NCI-H2081 (cell line): ENCODE measurements at places on chromosomes 3 and 15.
A peak's percentile ranks its signal among the peaks of the same experiment; 100 is the strongest.

- no peak for DNase-seq
Observed at GRCh38 chr3:160768031-160768430, 12.0 kb downstream of the PPM1L start.

DNA sequence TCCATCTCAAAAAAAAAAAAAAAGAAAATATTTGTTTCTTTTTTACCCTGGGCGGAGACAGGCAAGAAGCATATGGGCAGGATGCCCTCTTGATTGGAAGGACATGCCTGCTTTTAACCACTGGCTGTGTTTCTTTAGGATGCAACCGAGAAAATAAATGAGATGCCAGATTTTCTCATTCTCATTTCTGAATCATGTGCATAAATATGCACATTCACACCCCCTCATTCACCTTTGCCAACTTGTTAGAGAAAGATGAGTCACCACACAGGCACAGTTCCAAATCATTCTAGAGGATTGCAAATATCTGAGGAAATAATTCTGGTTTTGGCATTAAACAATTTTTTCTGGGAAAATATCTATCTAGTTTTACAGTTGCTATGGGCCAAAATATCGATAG is 3.3 kb downstream of the LIPH start:
- DNase-seq = peak; percentile 31

- no peak for DNase-seq
Observed at GRCh38 chr3:46981932-46982471, 2.5 kb downstream of the NBEAL2 start.

- DNase-seq = peak; percentile 45
Observed at GRCh38 chr3:189513281-189514117, 117.7 kb upstream of the TP63 start.

DNA sequence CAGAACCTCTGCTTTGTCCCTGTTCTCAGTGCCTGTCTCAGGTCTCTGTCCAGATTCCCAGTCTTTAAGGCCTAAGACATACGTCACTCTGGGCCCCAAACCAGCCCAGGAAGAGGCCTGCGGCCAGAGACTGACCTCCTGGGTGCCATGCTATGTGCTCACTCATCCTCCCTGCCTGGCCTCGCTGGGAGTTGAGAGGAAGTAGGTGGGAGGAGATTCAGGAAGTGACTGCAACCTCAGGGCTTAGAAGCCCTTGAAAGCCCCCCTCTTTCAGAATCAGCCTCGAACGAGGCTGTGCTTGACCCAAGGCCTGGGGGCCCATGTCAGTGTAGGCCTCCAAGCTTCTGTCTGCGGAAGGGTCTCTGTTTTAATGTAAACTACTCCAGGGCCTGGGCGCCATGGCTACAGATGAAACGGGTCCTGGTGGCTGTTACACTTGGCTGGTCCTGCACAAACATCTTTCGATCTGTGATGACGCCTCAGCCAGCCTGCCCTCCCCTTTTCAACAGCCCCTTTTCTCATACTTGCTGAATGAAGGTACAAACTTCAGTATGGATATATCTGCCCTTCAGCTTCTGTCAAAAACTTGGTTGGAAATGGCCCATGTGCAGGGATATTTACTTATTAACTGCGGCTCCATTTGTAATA is 11.7 kb downstream of the RASGRF1 start:
- no peak for DNase-seq

DNA sequence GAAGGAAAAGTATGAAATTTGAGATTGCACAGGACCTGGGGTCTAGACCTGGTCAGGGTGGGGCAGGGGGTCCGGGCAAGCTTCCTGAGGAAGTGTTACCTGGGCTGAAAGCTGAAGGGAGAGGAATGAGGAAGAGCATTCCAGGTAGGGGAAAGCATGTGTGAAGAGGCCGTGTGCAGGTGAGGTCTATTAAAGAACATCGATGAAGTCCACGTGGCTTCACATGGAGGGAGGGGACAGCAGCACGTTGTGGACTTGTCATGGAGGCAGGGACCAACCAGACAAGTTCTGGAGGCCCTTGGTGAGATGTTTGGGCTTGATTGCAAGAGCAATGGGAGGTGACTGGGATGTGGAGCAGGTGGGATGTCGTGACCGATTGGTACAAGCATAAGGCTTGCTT is 47.1 kb downstream of the IDH2 start:
- no peak for DNase-seq

DNA sequence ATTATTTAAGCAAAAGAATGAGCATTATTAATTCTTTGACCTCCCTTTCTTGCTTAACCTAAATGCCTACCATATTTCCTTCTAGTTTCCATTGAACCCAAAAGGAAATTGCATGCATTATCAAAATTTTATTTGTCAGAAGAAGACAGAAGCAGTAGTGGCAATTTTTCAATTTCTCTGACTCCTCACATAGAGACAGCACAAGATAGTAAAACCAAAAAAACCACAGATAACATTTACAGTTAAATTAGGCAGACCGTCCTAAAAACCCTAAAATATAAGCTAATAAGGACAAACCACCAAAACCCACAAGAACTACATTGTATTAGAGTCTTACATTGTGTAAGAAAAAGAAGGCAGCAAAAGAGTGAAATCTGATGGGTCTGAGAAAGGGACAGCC is 27.1 kb downstream of the GOLGB1 start:
- DNase-seq = no peak

DNA sequence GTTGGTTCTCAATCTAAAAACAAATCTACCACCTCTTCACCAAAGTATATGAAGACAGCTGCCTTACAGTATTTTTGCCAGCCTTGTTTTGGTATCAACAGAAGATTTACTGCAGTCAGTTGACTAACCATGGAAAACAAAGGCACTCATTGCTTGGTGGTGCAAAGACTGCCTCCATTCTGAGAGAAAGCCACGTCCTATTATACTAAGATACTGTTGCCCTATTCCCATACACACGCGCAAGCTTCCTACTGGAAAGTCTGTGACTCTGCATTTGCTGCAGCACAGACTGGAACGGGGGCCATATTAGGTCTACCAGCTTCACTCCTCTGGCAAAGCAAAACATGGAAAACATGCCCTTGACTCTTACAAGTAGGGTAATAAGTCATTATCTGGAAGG is 18.0 kb downstream of the MTMR10 start:
- DNase-seq = no peak

DNA sequence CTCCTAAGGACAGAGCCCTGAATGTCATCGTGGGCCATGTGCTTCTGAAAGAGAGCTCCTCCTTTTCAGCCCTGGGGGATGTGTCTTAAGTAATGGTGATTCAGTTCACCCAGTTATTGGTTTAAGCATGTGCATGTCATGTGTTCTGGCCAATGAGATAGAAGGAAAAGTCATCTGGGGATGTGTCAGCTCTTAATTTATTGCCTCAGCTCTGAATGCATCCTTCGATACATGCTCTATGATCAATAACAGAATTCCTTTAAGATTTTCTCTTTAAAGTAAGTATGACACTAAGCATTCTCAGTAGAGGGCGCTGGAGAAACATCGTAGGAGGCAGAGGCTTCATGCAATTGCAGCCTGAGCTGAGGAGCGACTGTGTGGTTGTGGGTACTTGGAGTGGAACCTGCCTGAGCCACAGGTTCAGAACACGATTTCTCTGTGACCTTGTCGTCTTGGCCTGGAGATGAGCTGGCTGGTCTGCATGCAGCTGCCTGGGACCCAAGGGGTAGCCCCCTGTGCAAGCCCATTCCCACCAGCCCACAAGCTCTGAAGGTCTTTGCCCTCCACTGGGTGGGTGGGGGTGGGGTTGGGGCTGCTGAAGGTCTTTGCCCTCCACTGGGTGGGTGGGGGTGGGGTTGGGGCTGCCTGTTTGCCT is 69.5 kb downstream of the C3orf38 start:
- DNase-seq = peak; percentile 74

GRCh38 chr15:94670438-94671034 is 439.2 kb downstream of the MCTP2 start:
- peak; percentile 31 for DNase-seq

DNA sequence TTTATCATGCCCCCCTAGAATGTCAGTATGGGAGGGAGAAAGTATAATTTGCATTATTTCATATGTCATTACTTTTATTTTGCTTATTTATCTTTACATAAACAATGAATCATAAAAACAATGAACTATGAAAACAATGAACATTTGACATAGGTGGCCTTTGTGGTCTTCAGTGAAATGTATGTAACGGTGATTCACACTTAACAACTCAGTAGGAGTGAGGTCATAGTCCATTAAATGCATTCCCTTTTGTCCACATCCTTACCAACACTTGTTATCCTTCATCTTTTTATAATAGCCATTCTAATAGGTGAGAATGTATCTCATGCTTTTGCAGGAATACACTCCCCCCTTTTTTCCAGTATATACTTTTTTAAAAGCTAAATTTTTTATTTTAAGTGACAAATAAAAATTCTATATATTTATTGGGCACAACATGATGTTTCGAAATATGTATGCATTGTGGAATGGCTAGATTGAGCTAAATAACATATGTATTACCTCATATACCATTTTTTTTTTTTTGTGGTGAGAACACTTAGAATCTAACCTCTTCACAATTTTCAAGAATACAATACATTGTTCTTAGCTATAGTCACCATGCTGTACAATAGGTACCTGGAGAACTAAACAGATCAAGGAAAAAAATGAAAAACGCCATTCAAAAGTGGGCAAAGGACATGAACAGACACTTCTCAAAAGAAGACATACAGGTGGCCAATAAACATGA is 189.5 kb downstream of the WDR72 start:
- no peak for DNase-seq

- no peak for DNase-seq
Observed at GRCh38 chr3:105647047-105647446, 221.8 kb downstream of the CBLB start.

- peak; percentile 11 for DNase-seq
Observed at GRCh38 chr3:72938471-72939265, 50.8 kb downstream of the GXYLT2 start.

DNA sequence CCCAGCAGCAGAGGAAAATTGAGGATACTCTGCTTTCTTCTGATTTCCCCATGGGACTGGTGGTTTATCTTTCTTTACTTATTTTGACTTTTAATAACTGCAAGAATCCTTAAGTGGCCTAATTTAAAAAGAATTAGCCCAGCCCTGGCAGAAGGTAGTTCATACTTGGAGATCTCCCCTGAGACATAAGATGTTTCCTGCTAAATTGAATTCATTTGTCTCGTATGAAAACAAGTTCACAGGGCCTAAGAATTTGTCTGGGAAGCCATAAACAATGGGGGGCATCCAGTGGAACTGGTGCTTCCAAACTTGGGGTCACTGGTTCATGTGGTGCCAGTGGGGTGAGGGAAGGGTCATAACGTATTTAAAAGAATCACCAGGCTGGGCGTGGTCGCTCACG is 283.1 kb upstream of the RASGRP1 start:
- no peak for DNase-seq

GRCh38 chr3:117228466-117228865 is 518.9 kb downstream of the TUSC7 start:
- no peak for DNase-seq

GRCh38 chr3:126908752-126909275 is 74.1 kb upstream of the PLXNA1 start:
- no peak for DNase-seq

DNA sequence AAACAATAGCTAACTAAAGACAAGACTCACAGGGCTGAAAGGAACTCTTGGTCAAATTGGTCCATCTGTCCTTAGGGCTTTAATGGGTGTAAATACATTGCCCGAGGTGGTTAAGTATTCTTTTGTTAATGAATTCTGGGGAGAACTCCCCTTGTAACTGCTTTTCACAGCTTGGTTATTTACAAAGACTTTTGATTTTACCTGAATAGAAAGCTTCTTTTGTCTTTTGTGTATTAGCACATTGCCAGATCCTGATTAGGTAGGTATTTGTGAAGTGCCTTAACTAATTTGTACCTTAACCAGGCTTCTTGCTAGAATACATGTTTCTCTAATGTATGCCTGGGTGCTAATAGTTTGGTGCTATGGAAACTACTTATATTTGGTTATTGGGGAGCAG is 14.0 kb downstream of the CHD2 start:
- no peak for DNase-seq

GRCh38 chr15:99104788-99105513 is at the start of gene SYNM:
TSS of gene SYNM (plus strand) at chr15:99105080. CDS start at chr15:99105200, 120 bp downstream.
- DNase-seq = peak; percentile 82

DNA sequence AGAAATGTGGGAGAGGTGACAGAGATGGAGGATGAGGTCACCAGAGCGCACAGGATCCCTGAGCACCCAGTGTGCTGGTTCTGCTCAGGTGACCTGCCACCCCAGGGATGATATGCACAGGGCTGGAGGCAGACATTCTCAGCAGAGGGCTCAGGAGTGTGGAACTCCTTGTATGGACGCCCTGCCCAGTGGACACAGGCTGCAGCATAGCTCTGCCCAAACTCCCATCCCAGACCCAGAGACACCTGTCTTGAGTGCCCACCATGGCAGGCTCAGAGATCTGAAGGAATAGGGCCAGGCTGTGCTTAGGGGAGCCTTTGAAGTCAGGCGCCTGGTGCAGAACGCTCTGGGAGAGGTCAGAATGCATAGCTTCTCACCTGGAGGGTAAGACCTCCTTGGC is 47.3 kb downstream of the PPCDC start:
- no peak for DNase-seq

GRCh38 chr3:99565331-99565730 is 73.1 kb upstream of the COL8A1 start:
- no peak for DNase-seq

DNA sequence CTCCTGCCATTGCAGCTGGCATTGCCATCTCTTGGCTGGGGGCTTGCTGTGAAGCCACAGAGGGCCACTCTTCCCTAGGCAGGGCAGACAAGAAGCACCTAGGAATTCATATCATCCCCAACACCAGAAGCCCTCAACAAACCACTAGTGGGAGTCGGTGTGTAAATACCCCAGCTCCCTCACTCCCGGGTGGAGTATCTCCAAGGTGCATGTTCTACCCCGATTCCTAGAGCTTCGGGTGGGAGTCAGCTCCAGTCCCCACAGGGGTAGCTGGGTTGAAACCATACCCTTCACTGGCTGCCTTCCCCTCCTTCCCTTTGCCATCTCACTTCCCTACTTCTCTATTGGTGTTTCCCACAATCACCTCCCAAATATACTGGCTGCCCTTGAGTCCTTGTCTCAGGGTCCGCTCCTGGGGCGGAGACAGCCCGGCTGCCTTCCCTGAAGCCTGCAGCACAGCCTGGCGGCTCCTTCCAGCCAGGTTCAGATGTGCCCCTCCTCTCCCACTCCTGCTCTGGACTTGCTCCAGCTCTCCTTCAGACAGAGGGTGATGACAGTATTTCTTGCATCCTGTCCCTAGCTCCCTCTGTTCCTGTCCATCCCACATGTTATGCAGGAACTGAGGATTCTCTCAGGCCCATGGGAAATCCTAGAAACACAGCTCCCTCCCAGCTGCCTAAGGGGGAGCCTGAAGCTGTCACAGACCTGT is 33.3 kb downstream of the FAM3D start:
- no peak for DNase-seq

- DNase-seq = no peak
Observed at GRCh38 chr15:70906842-70907241, 14.2 kb downstream of the LRRC49 start.

- DNase-seq = no peak
Observed at GRCh38 chr3:100852840-100853239, 140.4 kb downstream of the ABI3BP start.

DNA sequence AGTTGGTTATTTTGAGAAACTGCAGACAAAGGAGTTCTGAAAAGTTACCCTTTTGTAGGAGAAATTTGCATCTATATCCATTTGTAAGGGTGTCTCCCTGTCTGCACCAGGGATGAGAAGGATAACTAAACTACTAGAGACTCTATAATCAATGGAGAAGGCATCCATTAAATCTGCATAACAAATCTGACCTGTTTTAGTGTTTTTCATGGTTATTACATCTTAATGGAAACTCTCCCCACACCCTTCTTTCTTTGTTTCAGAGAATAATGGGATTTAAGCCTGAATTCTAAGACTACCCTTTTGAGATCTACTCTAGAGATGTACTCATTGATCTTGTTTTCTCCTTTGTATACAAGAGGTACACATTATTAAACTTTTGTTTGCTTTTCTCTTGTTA is 82.0 kb upstream of the DAZL start:
- DNase-seq = no peak

GRCh38 chr15:35439291-35439690 is 106.7 kb downstream of the DPH6 start:
- DNase-seq = no peak
